ENCODE measurements at places on chromosomes 3 and 15.

- no peak for DNase-seq
These were observed 44.1 kb downstream of the MASP1 start for GRCh38 chr3:187247398-187247797.

- DNase-seq = no peak
These were observed 7.5 kb downstream of the RFX7 start for GRCh38 chr15:56236197-56236596.

GRCh38 chr3:156837115-156837514 lies 11.0 kb downstream of the LEKR1 start:
- DNase-seq = no peak

DNA sequence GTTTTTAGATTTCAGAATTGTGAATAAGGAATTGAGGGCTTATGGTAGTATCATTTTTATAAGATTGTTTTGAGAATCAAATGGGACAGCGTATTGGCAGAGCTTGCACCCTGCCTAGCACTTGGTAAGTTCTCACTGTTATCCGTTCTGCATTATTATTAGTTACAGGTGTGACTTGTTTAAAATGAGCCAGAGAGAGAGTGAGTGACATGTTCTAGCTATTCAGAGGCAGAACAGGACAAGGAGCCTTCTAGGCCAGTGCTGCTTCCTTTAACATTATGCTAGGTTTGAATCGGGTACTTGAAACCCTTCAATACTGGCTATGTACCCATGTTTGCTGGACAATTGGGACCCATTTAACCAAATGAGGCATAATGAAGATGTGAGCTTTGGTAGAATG lies 133.7 kb downstream of the FILIP1L start:
- no peak for DNase-seq

- no peak for DNase-seq
These were observed 884.7 kb downstream of the NAALADL2 start for GRCh38 chr3:175743733-175744400.
